Endothelial cell (in vitro differentiated cells): ENCODE measurements at places on chromosomes 3 and 15. TPM values are rescaled to one million over a fixed set of nuclear protein-coding genes. Genes with fewer than 3 reads are reported as not detected.

DNA sequence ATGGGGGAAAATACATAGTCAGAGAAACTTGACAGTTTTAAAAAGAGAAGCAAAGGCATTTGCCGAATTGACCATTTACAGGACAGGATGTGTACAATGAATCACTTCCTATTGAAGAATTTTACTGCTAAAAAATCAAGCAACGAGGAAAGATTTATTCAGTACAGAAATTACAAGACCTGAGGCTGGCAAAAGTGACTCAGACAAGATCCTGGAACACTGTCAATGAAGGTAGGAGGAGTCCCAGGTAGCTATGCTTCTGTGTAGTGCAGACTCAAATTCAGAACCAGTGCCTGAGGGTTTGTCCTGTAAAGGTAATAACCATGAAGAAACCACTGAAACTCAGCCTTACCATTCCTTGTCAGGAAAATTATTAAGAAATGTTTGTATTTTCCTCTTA, 120.9 kb downstream of the ZMAT3 start:
- DNase-seq = no peak

- no peak for DNase-seq
Measured at GRCh38 chr15:86237111-86237500, 157.4 kb downstream of the AGBL1 start.

- no peak for DNase-seq
Measured at GRCh38 chr15:58628206-58628947, 121.1 kb downstream of the ADAM10 start.

GRCh38 chr15:94000606-94001005, 230.8 kb upstream of the MCTP2 start:
- DNase-seq = no peak

DNA sequence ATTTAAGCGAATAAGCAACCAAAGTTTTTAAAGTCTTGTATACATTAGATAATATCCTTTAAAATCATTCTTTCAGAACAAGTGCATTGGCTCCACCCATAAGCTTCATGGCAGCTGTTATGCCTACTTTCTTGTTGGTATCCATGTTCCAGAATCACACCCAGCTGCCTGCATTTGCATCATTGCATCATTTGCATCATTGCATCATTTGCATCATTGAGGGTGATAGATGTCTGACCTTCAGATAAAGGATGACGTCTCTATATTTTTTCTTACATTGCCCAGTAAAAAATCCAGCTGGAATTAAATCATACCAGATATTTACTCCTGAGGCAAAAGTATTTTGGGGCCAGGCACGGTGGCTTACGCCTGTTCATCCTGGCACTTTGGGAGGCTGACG, 42.3 kb downstream of the SLC12A1 start:
- no peak for DNase-seq

DNA sequence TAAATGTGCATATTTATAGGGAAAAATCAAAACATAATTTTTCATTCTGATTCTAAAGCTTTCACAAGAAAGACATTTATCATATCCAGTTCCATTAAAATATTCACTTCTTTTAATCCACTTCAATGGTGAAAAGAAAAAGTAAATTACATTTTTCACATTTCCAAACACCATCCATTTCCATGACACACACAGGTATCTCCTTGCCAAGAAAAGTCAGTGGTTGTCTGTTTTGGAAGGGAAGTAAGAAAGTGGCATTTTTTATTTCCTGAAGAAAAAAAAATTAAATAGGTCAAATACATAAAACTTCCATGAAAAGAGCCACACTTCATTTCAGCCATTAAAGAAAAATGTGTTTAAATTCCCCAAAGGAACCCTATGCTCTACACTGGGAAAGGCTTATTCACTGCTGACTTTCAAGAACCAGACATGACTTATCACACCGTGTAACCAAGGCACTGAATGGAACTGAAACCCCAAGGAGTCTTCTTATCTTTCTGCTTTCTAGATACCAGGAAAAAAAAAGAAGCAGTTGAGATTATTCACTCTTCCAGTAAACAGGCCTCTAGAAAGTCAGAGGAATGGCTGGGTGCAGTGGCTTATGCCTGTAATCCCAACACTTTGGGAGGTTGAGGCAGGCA, 44.5 kb downstream of the OSBPL10 start:
- DNase-seq = no peak

DNA sequence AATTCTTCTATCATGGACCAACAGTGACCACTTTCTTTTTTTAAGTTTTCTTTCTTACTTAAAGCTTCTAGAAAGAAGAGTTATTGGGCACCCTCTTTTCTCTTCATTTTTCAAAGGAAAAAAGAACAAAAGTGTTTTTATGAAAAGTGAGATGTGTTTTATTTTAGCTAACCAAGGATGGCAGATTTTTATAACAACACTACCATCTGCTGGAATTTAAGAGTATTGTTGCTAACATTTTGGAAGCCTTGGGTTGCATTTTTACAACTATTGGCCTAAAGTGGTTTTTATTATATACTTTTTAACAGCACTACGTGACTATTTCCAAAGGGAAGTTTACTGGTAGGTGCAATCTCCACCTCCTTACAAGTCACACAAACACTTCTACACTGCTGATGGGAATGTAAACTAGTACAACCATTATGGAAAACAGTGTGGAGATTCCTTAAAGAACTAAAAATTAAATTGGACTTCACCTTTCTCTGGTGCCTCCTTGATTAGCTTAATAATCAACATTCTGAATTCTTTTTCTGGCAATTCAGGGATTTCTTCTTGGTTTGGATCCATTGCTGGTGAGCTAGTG, 237.7 kb upstream of the AGTR1 start:
- DNase-seq = no peak

GRCh38 chr3:189278221-189278620, 106.5 kb downstream of the TPRG1 start:
- no peak for DNase-seq

DNA sequence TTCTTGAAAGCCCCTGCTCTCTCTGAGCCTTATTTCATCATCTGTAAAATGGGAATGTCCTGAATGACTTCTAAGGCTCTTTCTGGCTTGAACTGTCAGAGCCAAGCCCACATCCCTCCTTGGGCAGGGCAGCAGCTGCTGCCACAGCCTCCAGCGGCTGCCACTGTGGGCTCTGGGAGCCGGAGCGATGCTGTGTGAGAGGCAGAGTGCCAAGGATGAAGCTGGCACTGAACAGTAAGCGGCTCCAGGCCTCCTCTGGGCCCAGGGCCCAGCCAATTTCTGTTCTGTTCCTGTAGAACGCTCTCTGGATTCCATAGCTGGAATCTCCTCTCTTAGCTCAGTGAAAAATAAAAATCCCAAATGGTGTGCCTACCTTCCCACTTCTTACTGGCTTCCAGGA, 4.4 kb downstream of the CPLX3 start:
- DNase-seq = no peak

GRCh38 chr15:84634228-84634837, 19.8 kb downstream of the WDR73 start:
- DNase-seq = no peak

- DNase-seq = no peak
Measured at GRCh38 chr3:58055314-58055713, 47.1 kb downstream of the FLNB start.

- DNase-seq = no peak
Measured at GRCh38 chr3:2706144-2706835, 403.9 kb downstream of the IL5RA start.

GRCh38 chr3:188154809-188155574, 1.0 kb downstream of the LPP start:
- DNase-seq = no peak

DNA sequence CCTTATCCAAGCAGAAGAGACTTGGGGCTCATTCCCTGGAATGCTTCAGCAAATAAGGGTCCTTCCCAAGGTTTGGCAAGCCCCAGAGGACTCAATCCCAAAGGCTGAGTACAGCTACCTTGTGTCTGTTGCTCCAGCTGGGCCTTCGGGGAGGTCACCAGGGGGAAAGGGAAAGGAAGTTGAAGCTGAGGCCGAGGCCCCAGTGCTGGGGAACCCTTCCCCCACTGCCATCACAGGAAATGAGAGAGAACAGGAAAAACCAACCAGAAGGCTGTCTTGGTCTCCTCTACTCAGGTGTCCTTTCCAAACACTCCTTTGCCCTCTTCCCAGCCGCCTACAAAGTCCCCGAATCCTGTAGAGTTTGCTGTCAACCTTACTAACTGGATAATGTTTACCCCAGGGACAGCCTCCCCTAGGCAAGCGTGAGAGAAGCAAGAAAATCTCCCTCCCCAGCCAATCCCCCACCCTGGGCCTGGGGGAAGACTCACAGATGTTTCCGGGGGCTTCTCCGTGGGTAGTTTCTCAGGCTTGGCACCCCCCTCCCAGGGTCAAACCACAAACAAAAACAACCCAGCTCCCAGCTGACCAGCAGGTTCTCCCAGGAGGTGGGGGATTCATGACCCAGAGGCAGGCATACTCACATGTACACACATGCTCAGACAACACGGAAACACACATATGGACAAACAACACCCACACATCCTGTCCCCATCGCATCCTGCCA, 5.5 kb downstream of the CSRNP1 start:
- DNase-seq = peak; percentile 55

GRCh38 chr3:133895208-133896001, at the start of gene RAB6B:
Gene RAB6B (minus strand): TSS chr3:133895882. CDS start chr3:133895466, 416 bp downstream.
- peak; percentile 55 for DNase-seq

GRCh38 chr3:127104586-127104985, 88.3 kb upstream of the PRR23E start:
- no peak for DNase-seq

GRCh38 chr3:74375653-74376052, 238.8 kb downstream of the CNTN3 start:
- no peak for DNase-seq

GRCh38 chr15:41483115-41483514, 10.6 kb upstream of the ITPKA start:
- no peak for DNase-seq

GRCh38 chr3:12662593-12663400, 1.1 kb downstream of the RAF1 start:
- peak; percentile 43 for DNase-seq

DNA sequence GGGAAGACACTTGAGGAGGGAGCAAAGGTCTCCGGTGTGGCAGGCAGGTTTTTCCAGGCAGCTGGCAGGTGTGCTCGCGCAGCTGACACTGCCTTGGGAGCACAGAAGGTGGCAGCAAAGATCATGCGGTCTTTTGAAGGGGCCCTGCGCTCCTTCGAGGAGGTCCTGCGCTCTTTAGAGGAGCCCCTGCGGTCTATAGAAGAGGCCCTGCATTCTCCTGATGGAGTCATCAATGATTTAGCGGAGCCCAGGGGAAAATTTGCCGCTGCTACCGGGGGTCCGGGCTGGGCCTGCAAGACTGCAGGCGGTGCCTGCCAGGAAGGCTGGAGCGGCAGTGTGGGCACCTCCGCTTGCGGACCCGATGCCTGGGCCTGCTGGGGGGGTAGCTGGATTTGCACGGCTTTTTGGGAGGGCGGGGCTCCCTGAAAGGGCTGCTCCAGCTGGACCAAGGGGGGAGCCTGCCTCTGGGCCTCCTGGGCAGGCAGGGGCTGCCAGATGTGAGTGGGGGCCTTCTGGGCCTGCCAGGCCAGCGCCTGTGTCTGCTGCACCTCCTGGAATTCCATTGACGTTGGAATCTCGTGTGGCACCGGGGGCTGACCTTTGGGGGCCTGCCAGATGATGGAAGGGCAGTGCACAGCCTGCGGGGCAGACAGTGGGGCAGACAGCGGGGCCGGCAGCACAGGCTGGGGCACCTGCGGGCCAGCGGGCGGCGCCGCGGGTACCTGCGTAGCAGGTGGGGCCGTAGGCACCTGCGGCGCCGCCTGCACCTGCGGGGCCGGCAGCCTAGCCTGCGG, 2.1 kb downstream of the MAGEL2 start:
- DNase-seq = peak; percentile 29

The CCK gene
- total RNA-seq = not detected

The C15orf39 gene
- total RNA-seq = 132 TPM

The CLDN1 gene
- total RNA-seq = 0.13 TPM

The KNG1 gene
- total RNA-seq = not detected

The RHOV gene
- 1.4 TPM for total RNA-seq

The BMF gene
- total RNA-seq = 153 TPM

The CTXN2 gene
- total RNA-seq = 0.18 TPM
